A549 (cell line): ENCODE measurements at places on chromosomes 1 and 21.

DNA sequence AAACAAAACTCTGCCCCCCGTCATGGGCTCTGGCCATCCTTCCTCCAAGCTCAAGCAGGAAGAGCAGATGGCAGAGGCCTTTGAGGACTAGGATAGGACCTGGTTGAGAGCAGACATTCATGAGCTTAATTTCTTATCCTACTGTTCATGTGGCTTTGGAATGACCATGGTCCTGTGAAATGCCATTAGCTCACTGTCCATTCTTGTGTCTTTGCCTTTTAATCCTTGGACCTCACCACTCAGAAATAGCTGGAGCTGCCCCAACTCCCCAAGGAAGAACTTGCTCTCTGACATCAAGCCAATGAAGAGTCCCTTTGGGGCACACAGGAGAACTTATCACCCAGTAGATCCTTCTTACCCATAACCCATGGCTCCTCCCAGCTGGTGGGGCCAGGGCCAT, 11.6 kb upstream of the FAM20B start:
- DNase-seq, result no peak

GRCh38 chr1:204198348-204199340, 2.4 kb upstream of the KISS1 start:
- peak; percentile 44 for DNase-seq

- DNase-seq, result no peak
These were observed 43.1 kb downstream of the CD55 start for GRCh38 chr1:207364614-207365013.

GRCh38 chr1:170448661-170449158, 83.3 kb upstream of the GORAB start:
- no peak for DNase-seq

DNA sequence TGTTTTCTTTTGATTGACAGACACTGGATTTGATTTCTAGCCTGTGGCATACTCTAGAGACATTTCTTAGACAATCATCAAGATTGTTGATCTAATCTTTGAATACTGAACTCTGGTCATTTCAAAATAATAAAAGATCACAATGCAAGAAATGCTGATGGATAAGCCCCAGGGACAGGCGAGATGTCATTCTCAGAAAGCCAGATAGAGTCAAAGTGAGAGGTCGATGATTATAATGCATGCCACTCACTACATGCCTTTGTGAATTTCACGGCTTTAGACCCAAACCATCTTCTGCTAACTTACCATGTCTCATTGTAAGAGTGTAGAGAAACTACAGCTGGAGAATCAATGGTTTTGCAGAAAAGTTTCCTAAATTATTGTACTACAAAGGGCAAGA, 257.1 kb downstream of the DYRK1A start:
- DNase-seq, result no peak

GRCh38 chr1:71464016-71464415, 383.2 kb upstream of the ZRANB2 start:
- no peak for DNase-seq

GRCh38 chr1:225544924-225545323, 108.0 kb downstream of the ENAH start:
- DNase-seq, result no peak

- DNase-seq, result no peak
These were observed 12.7 kb downstream of the GPR3 start for GRCh38 chr1:27405074-27405473.

DNA sequence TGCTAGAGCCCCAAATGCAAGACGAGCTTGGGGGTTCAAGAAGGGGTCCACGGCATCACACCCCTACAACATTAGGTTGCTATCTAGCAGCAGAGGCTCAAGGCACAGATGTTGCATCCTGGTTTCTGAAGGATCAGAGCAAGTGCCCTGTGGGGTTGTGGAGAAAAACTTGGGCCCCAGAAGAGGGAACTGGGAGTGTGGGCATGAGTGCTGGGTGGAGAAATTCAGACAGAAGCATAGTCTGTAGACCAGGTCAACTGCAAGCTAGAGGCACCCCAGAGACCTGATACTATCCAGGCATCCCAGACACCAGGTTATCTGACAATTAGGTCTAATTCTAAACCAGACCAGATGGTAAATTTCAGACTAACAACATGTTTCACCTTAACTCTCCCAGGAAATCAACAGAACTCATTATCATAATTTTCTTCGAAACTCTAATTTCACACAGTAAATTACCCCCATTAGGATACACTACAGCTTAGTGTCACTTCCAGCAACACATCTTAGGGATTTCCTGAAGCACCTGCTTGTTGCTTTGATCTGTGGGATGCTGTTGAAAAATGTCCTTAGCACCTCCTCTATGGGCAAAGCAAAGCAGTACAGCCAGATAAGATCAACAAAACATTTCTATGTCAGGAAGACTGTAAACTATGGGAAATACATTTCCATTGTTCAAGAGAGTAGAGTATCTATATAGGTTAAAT, 179.3 kb downstream of the VAV3 start:
- DNase-seq, result no peak

DNA sequence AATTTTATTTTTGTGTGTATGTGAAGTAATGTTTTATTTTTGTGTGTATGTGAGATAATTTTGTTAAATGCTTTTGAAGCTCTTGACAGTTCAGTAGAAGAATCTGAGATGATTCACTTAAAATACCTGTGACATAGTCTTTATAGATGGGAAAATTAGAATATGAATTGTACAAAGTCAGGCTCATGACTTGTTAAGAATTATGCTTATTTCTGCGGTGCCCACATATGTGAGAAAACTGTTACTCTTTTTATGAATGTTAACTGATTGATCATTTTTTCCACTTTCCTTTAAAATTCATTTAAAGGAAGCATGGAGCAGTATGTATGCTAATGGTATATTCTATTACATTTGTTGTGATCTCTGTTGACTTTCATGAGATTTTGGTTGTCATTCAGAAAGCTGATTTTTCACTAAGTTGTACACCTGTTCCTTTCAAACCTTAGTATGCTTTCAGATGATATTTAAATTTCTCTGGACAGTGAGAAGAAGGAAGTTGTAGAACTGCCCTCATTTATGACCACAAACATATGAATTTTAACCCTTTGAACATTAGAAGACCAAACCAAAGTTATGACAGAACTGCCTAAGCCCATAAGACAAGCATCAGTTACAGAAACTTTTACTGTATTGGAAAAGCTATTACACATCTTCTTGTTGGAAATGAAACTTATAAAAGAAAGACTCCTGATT, 110.1 kb downstream of the POU2F1 start:
- no peak for DNase-seq

DNA sequence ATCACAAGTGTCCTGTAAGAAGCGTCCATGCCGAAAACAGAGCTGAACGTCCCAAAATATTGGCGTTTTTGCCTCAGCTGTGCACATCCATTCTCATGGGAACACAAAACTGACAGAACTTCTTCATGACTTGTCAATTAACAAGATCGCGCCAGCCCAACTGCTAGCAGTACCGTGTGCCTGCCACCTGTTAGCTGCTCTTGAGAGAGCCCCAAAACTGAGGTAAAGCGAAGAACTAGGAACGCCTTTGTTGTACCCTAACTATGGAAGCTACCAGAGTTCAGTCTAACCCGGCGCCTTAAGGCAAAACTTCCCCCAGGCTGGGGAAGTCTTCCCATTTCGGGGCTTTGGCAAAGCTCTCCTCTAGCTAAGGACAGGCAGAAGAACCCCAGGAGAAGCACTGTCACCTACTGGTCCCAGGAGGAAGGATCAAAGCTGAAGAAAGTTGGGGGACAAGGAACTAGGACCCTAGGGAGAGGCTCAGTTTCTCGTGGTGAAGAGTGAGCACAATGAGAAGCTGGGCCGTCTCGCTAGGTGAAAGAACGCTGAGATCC, 719 bp downstream of the EYA3 start:
- no peak for DNase-seq

- DNase-seq, result no peak
These were observed 779 bp downstream of the PCP4L1 start for GRCh38 chr1:161259345-161259702.

DNA sequence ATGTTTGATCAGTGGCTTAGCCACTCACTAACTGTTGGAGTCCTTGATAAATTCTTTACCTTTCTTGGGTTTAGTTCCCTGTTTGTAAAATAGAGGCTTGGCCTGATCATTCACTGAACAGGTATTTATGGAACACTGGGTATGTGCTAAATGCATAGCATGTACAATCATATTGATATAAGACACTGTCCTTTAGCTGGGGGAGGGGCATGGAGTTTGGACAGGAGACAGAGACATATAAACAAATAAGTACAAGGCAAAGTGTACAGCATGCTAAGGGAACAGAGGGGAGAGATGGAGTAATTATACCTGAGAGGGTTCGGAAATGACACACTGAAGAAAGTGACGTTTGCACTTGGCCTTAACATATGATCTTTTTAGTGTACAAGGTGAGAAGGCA, 124.3 kb upstream of the CACNA1E start:
- no peak for DNase-seq

DNA sequence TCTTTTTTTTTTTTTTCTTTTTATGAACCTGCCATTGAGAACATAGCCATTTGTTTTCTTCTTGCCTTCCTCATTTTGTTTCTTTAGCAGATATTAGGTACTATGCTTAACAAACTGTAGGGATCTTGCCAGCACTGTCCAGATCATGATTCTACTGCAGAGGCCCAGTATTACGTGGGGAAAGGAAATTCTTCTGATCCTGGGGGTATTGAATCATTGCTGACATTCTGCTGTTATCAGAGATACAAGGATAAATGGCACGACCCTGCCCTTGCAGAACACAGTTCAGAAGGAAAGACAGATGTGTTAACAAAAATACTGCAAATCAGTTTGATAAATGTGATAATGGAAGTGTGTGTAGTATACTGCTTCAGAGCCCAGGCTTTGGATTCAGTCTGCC, 56.2 kb downstream of the BTBD8 start:
- no peak for DNase-seq

- no peak for DNase-seq
These were observed 4.9 kb downstream of the RGS1 start for GRCh38 chr1:192580351-192580962.

GRCh38 chr21:32412162-32413014, at the start of gene EVA1C:
Gene EVA1C, plus strand, starts transcription at chr21:32412706. Its CDS starts 148 bp downstream, at chr21:32412854.
- DNase-seq, result peak; percentile 58

DNA sequence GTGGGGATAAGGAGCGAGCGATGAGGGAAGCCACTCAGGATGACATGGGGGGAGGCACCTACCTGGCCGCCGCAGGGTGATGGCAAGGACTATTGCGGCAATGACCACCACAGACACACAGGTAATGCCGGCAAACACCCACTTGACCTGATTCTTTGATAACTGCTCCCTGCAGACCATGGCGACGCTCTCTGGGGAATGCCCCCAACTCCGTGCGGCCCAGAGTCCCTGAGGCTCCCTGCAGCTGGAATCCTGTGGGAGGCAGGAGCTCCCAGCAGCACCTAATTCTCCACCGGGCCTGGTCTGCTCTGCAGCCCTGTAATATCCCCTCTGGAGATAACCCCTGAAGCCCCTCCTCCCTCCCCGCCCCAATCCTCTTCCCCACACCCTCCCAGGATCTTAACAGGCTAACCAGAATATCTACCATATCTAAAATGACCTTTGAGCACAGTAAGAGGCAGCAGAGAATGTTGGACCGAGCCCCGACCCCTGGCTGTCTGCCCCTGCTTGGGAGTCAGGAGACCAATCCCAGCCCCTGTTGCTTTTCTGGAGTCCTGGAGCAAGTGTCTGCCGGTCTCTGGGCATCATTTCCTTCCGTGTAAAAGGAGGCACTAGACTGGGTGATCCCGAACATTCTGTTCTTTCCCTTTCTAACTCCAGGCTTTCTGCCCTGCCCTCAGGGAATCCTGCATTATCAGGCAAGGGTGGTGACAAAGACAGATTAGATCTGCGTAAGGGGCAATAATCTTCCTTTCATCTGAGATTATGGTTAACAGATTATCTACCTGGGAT, at the start of gene FAM151A:
FAM151A (minus strand) TSS at position 310 of the 792 bp plus-strand sequence; CDS start at position 180, 130 bp downstream.
- DNase-seq, result no peak

DNA sequence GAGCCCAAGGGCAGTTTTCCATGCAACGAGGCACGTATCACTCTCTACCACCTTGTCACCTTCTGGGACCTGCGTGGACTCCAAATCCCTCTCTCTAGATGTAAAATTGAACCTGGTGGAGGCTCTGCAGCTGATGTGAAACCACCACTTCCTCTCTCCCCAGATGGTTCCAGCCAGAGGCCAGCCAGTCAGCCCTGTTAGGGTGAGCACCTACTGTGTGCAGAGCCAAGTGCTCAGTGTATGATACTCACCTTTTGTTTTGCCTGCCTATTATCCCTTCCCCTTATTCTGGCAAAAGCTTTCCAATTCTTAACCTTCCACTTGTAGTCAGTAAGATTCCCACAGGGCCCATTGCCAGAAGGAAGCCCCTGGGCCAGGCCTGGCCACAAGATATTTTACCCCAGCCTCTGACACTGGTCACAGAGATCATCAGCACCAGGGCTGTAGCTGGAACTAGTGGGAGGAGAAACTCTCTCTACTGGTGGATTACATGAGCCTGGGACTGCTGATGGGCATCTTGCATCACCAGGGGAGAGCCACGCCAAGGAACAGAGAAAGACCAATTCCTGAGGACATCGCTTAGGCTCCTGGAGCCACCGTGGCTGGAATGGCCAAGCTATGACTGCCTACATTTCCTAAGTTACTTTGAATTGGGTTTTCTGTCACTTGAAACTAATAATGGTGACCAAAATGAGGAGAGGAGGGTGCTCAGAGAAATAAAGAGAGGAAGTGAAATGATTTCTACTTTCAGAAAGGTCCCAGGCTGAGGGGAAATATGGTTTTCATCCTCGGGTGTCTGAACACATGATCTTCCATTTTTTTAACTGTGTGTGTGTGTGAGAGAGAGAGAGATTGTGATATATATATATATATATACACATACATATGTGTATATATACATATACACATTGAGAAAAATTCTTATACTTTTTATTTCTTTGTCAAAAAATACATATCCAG, 26.6 kb upstream of the RD3 start:
- no peak for DNase-seq

DNA sequence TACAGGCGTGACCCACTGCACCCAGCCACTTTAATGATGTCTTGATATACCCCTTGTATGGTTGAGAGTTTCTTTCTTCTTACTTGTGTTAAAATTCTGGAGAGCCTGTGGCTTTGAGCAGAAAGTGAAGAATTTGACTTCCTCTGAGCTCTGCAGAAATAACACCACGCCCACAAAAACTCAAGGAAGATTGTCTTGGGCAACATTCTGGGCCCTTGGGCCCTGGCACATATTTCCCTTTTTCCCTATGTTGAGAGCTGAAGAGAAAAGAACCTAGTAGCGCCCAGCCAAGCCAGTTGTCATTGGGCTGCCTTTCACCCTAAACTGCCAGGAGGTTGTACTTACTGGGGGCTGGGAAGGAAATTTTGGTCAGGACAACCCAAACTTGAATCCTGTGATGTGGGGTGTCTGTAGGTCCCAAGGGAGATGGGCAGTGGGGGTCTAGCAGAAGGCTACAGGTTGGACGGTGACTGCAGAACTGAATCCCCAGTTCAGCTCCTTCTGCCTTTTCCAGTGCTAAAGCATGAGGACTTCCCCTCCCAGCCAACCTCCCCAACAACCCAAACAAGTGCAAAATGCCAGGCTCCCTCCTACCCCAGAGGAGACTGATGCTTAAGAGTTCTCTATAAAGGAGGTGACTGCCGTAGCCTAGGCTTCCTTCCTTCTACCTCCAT, 11.7 kb upstream of the SNAPIN start:
- no peak for DNase-seq
